Urothelium cell line (cell line): ENCODE measurements at places on chromosomes 11 and 22.

- no peak for DNase-seq
Measured at GRCh38 chr11:5931061-5931460, 11.0 kb upstream of the OR56A3 start.

DNA sequence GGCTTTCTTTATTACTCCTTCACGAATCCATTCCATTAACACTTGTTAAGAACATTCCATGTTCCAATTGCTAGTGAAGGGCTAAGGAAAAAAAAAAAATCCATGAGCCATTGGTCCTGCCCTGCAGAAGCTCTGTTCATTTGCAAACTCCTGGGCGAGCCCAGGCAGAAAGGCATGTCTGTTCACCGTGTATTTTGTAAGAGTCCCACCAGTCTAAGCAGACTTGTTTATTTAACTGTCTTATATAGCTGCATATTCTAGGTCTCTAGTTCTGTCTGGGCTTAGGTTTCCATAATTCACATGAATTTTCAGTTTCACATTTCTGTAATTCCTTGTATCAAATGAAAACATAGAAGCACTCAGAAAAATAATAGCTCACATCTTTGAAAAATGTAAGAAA, 97.4 kb upstream of the POU2AF2 start:
- no peak for DNase-seq

- no peak for DNase-seq
Measured at GRCh38 chr11:42772886-42773285, 538.9 kb upstream of the API5 start.

DNA sequence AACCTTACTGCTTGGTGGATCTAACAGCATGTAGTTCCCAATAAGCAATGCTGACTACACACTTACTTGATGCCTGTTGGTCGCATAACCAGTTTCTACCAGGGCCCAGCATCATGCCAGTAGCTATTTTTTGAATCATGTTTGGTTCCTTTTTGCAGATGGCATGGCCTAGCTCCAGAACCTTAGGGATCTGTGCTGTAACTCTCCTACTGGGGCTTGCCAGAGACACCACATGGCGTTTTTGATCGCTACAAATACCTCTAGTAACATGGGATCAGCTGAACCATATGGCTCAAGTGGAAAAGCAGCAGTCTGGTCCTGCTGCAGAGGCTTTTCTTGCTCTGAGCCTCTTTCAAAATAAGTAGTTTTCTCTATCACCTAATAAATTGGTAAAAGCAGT, 654.6 kb upstream of the API5 start:
- DNase-seq, result no peak

DNA sequence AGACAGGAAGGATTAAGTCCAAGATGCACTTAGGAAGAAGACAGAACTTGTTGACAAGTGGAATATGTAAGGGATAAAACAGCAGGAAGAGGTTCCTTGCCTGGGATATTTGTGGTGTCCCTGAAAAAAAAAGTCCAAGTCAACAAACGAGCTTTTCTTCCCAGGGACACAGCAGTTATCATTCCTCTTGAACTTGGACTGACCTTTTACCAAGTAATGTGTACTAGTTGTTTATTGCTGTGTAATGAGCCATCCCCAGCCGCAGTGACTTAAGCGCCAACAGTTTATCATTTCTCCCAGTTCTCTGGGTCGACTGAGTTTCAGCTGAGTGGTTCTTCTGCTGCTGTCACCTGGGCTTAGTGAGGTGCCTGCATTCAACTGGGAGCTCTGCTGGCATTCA, 37.0 kb downstream of the KREMEN1 start:
- no peak for DNase-seq

- no peak for DNase-seq
Measured at GRCh38 chr11:28417601-28418323, 309.6 kb downstream of the METTL15 start.

DNA sequence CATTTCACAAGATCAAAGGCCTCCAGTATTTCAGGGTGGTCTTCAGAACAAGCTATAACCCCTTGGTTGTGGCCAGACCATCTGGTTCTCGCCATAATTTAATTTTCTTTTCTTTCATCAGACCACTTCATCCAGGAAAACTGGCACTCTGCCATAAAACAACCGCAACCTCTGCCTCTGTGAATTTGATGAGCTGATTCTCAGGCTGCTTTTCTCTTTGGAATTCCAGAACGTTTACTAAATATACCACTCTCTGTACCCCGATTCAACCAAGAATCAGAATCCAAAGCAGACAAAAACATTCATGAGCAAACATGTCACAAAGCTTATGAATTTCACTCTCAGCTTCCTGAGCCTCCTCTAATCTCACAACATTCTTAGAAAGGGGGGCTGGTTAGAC, 331.8 kb upstream of the SYN3 start:
- peak; percentile 26 for DNase-seq

GRCh38 chr22:43530349-43531201, 118.8 kb downstream of the MPPED1 start:
- no peak for DNase-seq

GRCh38 chr11:43984519-43985385, 42.3 kb downstream of the C11orf96 start:
- no peak for DNase-seq

GRCh38 chr22:49152127-49152938, 675.3 kb downstream of the BRD1 start:
- DNase-seq, result no peak

GRCh38 chr22:20946080-20946986, 20.7 kb upstream of the AIFM3 start:
- no peak for DNase-seq

GRCh38 chr11:118697346-118697745, 17.9 kb upstream of the TREH start:
- DNase-seq, result no peak

DNA sequence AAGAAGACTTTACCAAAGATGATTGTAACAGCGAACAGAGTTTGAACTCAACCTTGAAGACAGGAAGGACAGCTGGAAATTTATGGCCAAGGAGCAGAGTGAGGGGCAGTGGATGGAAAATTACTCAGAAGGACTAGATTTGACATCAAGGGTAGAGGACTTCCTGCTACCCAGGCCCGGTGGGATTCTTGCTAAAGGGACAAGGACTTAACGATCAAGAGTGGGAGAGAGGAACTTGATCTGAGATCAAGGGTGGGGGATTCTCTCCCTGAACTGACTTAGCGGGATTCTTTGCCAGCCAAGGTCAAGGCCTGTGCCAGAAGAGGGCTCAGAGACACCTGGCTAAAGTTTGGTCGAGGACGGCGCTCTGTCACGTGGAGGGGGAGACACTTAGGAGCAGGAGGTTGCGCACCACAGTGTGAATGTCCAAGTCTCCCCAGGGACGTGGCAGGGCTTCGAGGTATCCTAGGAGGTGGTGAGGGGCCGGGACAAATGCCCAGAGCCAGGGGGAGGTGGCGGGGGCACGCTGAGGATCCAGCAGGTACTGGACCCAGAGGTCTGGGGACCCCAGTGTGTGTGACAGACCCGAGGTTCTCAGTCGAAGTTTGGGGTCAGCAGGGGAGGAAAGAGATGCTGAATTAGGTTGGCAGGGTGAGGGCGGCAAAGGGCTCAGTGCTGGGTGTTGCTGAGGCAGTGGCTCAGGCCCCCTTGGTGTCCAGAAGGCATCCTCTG, 46.1 kb upstream of the SHISAL1 start:
- DNase-seq, result no peak

- DNase-seq, result no peak
Measured at GRCh38 chr11:71977090-71977489, 21.6 kb upstream of the IL18BP start.

- DNase-seq, result no peak
Measured at GRCh38 chr11:120551191-120551590, 39.6 kb downstream of the GRIK4 start.

DNA sequence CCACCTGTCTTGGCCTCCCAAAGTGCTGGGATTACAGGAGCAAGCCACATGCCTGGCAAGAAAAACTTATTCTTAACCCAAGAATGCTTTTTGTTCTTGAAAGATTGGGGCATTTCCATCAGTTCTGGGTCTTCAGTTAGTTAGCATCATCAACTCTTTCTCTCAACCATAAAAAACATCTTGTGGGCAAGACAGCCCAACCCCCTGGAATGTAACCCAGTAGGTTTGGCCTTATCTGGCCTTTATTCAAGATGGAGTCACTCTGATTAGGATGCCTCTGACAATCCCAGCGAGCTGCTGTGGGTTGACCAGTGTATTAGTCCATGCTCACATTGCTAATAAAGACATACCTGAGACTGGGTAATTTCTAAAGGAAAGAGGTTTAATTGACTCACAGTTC, 9.2 kb upstream of the TPCN2 start:
- DNase-seq, result no peak

GRCh38 chr11:75790986-75791385, 22.4 kb downstream of the DGAT2 start:
- no peak for DNase-seq

DNA sequence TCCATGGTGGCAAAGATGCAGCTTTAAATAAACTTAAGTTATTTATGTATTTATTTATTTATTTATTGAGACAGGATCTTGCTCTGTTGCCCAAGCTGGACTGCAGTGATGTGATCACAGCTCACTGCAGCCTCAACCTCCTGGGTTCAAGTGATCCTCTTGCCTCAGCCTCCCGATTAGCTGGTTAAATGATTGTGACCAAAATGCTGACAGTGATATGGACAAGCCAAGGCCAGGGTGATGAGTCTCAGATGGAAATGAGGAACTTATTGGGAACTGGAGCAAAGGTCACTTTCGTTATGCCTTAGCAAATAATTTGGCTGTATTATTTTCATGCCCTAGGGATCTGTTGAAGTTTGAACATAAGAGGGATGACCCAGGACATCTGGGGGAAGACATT, 9.3 kb upstream of the LRP5 start:
- DNase-seq, result no peak
